ENCODE measurements at places on chromosomes 3 and 15. TPM values are rescaled to one million over a fixed set of nuclear protein-coding genes. Genes with fewer than 3 reads are reported as not detected.

- no peak for DNase-seq
Observed at GRCh38 chr15:73944161-73945129, 18.2 kb downstream of the LOXL1 start.

- DNase-seq = no peak
Observed at GRCh38 chr15:41691471-41691870, 31.3 kb downstream of the MGA start.

GRCh38 chr3:106398891-106399600 lies 530.2 kb upstream of the CBLB start:
- no peak for DNase-seq

- no peak for DNase-seq
Observed at GRCh38 chr15:42725331-42725903, 11.5 kb downstream of the CDAN1 start.

- no peak for DNase-seq
Observed at GRCh38 chr3:152817400-152817799, 17.5 kb upstream of the P2RY1 start.

DNA sequence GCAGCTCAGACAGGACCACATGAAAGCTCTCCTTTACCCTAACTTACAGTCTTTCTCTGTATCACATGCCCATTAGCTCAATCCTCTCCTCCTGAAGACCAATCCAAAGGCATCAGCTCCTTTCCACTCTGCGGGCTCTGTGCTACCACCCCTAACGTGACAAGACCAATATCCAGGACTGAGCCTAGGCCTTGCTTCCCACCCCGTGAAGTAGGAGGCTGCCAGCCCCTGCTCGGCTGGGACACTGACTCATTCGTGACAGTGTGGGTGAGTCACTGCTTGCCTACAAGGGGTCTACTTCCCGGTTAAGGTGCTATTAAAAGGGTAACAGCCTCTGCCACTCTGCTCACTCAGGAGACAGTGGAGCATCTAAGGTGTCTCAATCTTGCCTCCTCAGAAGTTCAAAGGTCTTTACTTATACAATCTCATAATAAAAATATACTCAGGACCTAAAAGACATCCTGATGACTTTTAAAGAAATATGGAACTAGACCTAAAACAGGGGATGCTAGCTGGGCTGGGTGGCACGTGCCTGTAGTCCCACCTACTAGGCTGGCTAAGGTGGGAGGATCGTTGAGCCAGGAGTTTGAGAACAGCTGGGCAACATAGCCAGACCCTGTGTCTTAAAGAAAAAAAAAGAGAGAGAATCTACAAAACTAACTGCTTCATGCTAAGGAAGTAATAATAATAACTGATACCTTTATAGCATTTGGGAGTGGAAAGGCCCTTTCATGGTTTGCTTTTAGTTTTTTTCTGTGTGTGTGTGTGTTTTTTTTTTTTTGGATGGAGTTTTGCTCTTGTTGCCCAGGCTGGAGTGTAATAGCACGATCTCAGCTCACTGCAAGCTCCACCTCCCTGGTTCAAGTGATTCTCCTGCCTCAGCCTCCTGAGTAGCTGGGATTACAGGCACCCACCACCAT lies 55.0 kb downstream of the TMEM44 start:
- no peak for DNase-seq

The LHFPL4 gene
- total RNA-seq = 18.9 TPM

The PAK6 gene
- 8.7 TPM for total RNA-seq

The REC114 gene
- total RNA-seq = not detected

The PTX3 gene
- 0.59 TPM for total RNA-seq

The MUSTN1 gene
- 3.3 TPM for total RNA-seq

Measured in WTC11 (cell line).